CD4-positive, alpha-beta T cell treated with Interleukin-2 at 100 ng/mL for 4 hours (primary cell): ENCODE measurements at places on chromosomes 12 and 14.
A peak's percentile ranks its signal among the peaks of the same experiment; 100 is the strongest.

DNA sequence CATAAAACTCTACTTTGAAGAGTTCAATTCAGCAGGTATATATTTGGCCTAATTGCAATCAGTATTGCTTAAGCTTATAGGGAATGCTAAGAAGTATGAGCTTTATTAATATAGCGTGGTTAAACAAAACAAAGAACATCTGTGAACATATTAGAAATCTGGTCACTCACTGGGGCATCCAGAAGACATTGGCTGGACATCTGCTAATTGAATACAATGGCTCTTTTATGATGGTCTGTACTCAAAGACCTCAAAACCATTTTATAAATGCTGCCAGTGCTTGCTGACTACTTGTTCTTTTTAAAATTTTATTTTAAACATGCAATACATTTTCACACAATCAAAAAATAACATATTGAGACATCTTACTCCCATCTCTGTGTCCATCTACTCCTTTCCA is 173.0 kb downstream of the STXBP6 start:
- DNase-seq: no peak

DNA sequence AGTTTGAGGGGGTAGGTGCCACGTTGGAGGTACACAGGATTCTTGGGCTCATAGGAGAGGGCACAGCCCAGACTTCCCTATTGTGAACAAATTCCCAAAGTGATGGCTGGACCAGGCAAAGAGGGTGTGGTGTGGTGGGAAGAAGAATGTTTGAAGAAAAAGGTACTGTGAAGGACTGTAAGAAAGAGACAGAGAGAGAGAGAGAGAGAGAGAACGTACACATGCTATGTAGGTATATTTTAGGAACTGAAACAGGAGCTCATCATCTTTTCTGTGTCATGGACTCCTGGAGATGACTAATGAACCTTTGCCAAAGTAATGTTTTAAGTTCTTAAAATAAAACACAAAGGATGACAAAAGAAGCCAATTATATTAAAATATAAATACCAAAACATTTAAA is 24.5 kb downstream of the SLC17A8 start:
- no peak for DNase-seq

GRCh38 chr12:106299202-106299774 is 3.2 kb upstream of the TCP11L2 start:
- no peak for DNase-seq

DNA sequence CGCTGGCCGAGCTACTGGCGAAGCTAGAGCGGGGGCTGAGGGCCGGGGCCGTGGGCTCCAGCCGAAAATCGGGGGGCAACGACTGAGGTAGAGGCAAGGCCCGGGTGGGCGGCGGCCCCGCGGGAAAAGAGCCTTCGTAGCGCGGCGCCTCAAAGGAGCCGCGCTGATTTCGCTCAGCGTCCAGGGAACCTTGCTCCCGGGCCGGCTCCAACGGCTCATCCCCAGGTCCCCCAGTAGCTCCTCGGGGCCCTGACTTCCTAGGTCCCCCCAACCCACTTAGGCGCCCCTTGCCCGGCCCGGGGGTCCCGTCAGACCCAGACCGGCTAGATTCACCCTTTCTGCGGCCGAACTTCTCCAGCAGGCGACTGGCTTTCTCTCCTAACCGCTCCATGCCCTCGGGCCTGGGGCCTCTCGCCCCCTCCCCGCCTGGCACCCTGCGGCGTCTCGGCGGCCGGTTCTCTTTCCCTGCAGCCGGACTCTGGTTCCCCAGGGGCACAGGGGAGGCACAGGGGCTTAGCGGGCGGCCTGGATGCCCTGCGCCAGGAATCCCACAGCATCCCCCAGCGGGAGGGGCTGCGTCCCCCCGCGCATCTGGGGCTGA is 375 bp downstream of the AJUBA start:
- no peak for DNase-seq

DNA sequence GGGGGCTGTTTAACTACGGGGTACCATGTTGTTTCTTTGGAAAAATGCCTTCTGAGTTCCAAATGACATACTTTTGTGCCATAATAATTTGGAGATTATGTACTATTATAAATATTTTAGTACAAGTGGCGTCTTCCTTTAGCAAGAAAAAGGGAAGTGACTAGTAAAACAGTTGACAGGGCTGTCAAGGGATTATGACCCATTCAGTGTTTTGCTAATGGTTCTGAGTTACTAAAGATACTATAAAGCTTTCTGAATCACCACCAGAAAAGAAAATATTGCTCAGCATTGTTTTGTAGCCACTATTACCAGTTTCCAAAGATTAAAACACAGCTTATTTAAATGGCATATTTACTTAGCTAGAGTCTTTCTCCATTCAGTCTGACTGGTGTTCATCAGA is 334.9 kb downstream of the SNAPC1 start:
- no peak for DNase-seq

DNA sequence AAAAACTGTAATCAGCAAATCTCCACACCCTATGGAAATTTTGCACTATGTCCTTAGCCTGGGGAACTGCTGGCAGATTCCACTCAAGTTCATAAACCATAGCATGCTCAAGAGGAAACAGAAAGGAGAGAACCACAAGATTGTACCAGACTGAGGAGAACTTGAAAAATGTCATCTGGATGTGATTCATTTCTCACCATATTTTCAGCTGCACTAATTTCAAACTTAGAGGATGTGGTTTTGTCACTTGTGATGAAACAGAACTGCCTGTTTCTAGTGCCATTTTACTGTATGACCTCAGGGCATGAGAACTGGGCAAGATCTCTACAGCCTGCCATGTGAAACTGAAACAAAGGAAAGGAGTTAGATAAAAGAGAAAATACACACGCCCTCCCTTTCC is 1493.1 kb upstream of the FLRT2 start:
- DNase-seq: peak; percentile 0

- no peak for DNase-seq
Measured at GRCh38 chr12:46893434-46893833, 67.6 kb upstream of the SLC38A4 start.

DNA sequence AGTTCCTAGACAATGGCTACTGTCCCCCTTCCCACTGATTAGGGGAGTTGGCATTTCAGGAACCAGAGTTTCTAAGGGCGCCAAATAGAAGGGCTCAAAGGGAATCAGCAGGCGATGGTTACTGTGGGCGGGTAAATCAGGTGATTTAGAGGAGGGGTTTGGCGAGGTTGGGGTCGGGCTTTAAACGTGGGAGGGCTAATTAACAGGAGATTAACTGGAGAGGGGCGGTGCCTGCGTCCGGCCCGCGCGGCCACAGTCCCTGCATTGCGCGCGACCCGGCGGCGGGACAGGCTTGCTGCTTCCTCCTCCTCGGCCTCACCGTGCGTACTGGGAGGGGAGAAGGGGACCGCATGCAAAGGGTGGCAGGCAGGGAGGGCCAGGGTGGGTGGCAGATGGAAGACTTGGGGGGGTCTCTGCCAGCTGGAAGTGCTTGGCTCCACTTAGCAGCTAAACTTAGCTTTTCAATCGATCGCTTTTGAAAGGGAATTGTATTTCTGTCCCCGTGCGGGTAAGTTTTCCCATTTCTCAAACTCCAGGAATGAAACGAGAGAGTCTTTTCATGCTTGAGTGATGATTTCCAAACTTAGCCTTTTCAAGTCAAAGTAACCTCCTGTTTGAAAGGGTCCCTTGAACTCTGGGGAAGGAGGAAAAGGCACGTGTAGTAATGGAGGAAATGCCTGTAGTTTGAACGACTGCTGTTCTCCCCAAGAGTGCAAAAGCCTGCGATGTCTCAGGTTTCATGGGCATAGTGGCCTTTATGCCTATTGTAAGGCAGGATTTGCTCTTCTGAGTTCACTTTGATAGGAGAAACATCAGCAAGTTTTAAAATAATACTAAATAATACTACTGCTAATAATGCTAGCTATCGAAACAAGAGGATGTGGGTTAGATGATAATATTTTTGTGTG is at the start of gene MGST1:
Gene MGST1 (plus strand): TSS at position 255 of the 908 bp plus-strand sequence. CDS start 6,608 bp downstream, outside the sequence.
- DNase-seq: no peak

- peak; percentile 89 for DNase-seq
Measured at GRCh38 chr12:6423267-6424007, 21.3 kb upstream of the CD27 start.

DNA sequence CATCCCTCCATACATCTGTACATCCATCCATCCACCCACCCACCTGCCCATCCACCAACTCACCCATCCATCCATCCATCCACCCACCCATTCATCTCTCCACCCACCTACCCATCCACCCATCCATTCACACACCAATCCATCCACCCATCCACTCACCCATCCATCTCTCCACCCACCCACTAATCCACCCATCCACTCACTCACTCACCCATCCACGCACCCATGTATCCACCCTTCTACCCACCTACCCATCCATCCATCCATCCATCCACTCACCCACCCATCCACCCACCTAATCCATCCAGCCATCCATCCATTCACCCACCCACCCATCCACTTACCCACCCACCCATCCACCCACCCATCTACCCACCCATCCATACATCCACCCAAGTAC is 16.2 kb downstream of the GALNT9 start:
- no peak for DNase-seq

- DNase-seq: no peak
Measured at GRCh38 chr12:27965966-27966365, 6.6 kb downstream of the PTHLH start.

GRCh38 chr12:94041850-94042249 is 106.5 kb upstream of the PLXNC1 start:
- no peak for DNase-seq

DNA sequence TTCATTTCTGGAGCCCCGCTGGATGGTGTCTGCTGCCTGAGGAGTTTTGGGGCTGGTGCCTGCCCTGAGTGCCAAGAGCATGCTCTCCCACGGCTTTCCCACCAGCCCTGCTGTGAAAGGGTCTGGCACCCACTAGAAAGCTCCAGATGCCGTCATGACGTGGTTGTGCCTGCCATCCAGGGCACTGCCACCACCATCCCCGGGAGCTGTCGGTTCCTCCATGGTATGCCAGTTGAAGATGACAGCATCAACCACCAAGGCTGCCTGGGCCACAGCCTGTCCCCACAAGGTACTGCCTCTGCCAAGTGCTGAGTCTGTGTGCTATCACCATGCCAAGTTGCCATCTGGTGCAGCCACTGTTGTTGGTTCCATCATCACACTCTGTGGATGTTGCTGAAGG is 85.9 kb downstream of the TTC8 start:
- no peak for DNase-seq

DNA sequence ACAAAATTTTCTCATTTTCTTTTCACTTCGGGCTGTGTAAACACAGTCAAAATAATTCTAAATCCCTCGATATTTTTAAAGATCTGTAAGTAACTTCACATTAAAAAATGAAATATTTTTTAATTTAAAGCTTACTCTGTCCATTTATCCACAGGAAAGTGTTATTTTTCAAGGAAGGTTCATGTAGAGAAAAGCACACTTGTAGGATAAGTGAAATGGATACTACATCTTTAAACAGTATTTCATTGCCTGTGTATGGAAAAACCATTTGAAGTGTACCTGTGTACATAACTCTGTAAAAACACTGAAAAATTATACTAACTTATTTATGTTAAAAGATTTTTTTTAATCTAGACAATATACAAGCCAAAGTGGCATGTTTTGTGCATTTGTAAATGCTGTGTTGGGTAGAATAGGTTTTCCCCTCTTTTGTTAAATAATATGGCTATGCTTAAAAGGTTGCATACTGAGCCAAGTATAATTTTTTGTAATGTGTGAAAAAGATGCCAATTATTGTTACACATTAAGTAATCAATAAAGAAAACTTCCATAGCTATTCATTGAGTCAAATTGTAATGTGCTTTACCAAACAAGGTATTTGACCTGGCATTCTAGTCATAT is 4.8 kb downstream of the CDKN1B start:
- DNase-seq: no peak
